Activated CD4-positive, alpha-beta T cell treated with anti-CD3 and anti-CD28 coated beads, Interleukin-2, Interleukin-4, amounts not matched to agents 100 ng/mL and 50 ng/mL, durations not matched to agents 16 hours and 8 hours (primary cell): ENCODE measurements at places on chromosomes 5 and 9.

GRCh38 chr9:127971357-127972235 lies 9.2 kb downstream of the EEIG1 start:
- DNase-seq = no peak

GRCh38 chr5:156326718-156327259 lies at the start of gene SGCD:
Gene SGCD, plus strand, starts transcription at chr5:156327164.
- DNase-seq = no peak

- no peak for DNase-seq
These were observed 112.7 kb upstream of the PANK3 start for GRCh38 chr5:168691891-168692290.

- DNase-seq = no peak
These were observed 16.3 kb downstream of the MAPKAP1 start for GRCh38 chr9:125690679-125691078.
